ENCODE measurements at places on chromosomes 1 and 21.
A peak's percentile ranks its signal among the peaks of the same experiment; 100 is the strongest.

DNA sequence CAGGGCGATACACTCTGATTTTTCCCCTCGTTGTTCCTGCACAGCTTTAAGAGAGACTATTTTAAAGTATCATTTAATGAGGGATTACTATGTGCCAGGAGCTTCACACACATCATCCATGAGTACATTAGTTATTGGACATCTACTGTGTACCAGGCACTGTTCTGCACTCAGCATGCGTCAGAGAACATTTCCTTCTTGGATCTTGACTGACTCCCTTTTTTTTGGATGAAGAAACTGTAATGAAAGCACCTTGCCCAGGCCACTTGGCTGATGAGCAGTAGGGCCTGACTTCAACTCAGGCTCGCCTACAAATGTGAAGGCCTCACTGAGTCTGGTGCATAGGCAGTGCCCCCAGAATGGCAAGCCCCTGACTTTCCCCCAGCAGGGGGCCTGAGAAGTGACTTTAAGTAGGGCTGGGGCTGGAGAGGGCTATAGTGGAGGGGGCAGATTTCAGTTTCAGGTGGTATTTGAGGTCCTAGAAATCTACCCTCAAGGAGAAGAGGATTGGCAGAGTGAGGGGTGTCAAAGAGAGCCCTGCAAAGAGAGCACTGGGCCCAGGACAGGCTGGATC is 50.0 kb downstream of the PTPRU start:
- DNase-seq = no peak

DNA sequence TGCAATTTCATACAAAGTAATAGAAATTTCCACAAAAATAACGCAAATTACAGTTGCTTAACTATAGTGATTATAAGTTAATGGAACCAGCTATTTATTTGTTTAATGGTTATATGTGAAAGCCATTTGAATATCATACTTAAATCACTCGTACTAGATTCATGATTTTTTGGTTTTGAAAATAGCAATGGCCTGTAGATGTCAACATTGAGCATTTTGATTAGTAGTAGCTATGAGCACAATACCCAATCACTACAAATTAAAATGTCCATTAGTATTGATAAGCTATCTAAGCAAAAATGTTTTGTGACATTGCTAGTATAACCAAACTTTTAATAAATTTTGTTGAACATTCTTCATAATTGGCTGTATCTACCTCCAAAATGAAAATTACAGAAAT is 10.0 kb downstream of the COL24A1 start:
- DNase-seq = no peak

GRCh38 chr21:28516991-28517592 is 475.6 kb downstream of the LTN1 start:
- peak; percentile 13 for DNase-seq

DNA sequence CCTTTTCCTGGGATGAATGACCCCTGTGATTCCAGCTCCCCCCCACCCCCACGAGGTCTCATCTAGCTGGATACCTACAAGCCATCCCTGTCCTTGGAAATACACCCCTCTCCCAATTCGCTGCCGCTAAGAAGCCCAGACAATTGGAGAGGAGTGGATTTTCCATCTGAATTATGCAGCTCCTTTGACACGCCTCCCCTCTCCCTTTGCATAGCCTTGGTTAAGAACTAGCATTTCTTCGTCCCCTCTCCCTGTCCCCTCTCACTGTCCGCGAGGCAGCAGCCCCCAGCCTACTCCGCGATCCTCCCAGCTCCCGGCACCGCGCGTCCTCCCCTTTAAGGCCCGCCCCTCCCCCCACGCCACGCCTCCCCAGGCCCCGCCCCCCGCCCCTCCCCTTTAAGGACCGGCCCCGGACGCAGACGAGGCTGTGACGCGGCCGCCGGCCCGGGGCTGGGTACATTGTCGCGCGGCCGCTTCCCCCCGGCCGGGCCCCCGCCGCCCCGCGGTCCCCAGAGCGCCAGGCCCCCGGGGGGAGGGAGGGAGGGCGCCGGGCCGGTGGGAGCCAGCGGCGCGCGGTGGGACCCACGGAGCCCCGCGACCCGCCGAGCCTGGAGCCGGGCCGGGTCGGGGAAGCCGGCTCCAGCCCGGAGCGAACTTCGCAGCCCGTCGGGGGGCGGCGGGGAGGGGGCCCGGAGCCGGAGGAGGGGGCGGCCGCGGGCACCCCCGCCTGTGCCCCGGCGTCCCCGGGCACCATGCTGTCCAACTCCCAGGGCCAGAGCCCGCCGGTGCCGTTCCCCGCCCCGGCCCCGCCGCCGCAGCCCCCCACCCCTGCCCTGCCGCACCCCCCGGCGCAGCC is at the start of gene MAPKAPK2:
TSS of gene MAPKAPK2 (plus strand) at position 428 of the 856 bp plus-strand sequence. CDS start at position 753, 325 bp downstream.
- DNase-seq = no peak

DNA sequence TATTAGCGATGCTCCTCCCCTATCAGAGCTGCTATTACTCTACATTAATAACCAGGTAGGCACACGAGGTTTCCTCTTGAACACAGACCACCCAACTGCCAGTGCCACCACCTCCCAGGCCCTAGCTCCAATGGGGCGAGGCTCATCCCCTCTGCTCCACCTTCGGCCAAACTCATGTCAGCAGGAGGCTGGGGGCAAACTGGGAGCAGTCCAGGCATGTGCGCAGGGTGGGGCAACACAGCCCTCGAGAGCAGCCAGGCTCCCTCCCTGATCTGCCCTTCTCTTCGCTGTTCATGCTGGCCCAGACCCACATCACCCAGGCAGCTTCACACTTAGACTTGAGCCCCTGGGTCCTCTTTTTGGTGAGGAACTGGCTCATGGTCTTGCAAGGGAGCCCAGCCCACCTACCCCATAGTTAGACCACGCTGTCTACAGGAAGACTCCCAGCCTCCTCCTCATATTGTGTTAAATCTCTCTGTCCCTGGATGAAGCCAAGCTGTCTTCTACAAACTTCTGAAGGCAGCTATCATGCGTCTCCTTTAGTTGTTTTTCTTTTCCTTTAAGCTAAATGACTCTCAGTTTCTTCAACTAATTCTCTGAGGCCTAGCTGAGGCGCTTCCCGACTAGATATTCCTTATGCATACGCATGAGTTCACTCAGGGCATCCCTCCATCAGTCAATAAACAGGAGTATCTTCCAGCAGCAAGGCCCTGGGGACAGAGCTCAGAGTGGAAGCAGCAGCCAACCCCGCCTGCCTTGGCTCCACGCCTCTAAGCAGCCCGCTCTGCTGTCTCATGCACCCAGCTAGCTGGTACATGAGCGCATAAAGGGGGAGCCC is 12.0 kb downstream of the TMEM9 start:
- DNase-seq = no peak

GRCh38 chr1:94790246-94790645 is 29.9 kb upstream of the SLC44A3 start:
- no peak for DNase-seq

- no peak for DNase-seq
Observed at GRCh38 chr1:91684481-91685196, 184.0 kb downstream of the CDC7 start.

- DNase-seq = no peak
Observed at GRCh38 chr1:163035446-163036249, 33.5 kb upstream of the RGS4 start.

GRCh38 chr1:41812051-41812450 is 106.7 kb downstream of the HIVEP3 start:
- DNase-seq = no peak

- DNase-seq = no peak
Observed at GRCh38 chr1:204503913-204504519, 9.4 kb upstream of the PIK3C2B start.

DNA sequence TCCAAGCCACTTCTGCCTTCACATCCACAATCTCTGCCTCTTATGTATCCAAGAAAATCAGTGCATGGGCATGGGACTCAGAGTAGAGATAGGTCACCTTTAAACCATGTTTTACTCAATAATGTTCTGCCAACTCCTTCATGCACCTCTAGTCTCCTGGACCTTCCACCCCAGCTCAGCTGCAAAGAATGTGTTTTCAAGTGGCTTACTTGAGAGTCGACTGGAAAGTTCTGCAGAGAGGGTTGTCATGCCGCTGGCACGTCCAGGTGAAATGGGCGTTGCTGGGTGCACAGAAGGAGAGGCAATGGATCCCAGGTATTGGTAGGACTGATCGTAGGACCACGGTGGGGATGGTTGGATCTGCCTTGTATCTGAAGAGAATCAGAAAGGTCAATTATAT is 130.3 kb downstream of the CLIC6 start:
- DNase-seq = no peak

- no peak for DNase-seq
Observed at GRCh38 chr1:21725748-21726392, 56.7 kb upstream of the RAP1GAP start.

- no peak for DNase-seq
Observed at GRCh38 chr1:171805395-171806115, 24.1 kb downstream of the METTL13 start.

DNA sequence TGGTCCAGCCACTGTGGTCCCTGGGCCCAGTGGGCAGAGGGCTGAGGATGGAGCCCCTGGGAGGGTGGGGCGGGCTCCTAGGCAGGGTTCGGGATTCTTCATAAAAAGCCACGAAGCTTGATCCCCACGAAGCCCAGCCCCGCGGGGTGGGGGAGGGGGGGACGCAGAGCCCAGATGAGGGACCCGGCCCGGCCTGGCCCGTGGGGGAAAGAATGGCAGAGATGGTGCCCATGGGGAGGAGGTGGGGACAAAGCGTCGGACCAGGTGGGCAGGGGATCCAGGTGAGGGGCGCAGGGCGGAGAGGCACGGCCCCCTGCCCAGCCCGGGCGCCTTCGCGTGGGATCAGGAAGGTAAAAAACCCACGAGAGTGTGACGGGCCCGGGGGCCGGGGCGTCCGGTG is 6.0 kb upstream of the SMIM12 start:
- no peak for DNase-seq

GRCh38 chr1:224266915-224267856 is 62.8 kb downstream of the NVL start:
- no peak for DNase-seq

GRCh38 chr1:221543529-221544120 is 198.3 kb downstream of the DUSP10 start:
- no peak for DNase-seq

- DNase-seq = no peak
Observed at GRCh38 chr1:205930799-205931281, 12.4 kb downstream of the SLC26A9 start.

- DNase-seq = no peak
Observed at GRCh38 chr1:236890152-236891056, 95.3 kb downstream of the MTR start.

DNA sequence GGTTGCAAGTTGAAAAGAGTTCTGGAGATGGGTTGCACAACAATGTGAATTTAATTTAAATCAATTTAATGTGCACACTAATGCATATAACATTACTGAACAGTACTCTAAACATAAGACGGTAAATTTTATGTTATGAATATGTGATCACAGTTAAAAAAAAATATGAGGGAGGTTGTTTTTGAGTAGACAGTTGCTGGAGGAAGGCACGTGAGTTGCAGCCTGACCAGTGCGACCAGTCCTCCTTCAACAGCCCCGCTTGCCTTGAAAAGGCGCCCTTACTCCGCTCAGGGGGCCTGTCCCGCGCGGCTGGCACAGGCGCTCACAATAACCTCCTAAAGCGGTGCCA is 322 bp upstream of the OLIG1 start:
- no peak for DNase-seq

DNA sequence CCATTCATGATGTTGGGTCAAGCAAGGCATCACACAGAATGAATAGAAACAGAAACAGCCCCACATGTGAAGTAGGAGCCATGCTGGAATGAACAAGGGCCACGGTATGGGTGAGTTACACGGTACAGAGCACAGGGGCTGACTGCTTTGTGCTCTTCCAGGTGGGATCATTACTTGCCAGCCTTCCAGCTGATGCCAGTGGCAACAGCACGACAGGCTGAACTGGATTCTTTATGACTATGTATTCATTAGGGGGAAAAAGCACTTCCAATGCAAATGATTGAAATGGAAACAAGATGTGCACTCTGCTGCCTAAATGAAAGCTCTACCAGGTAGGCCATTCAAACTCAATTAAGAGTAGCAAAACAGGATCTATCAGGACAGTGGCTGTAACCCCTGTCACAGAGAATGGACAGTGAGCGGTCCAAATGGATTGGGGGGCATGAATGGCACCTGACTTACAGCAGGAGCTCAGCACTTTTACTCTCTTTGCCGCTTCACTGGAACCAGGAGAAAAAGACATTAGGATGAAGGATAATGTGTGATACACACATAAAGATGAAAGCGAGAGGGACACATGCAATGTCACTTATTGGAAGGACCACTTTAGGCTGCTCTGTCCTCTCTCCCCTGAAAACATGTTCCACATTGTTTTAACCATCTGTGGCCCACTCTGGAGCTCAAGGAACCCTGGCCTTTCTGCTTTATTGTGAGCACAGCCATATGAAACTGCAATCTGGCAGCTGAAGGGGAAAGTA is 23.4 kb upstream of the IRF2BP2 start:
- no peak for DNase-seq

DNA sequence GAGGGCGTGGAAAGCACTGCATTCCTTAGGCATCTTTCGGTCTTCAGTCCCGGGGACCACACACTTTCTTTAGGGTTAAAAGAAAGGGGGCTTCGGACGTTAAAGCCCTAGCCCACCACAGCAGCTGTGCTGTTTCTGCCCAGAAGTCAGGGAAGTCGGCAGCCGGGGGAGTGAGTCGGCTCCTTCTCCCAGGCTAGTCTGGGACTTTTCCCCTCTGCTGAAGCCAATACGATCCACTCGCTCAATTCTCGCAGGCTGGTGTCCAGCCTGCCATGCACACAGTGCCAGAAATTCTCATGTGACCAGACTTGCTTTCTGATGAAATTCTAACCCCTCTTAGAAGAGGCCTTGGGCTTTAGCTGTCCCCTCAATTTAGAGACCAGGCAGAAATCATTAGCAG is 67.7 kb downstream of the BCAR3 start:
- no peak for DNase-seq

GRCh38 chr21:33412832-33413519 is 9.8 kb downstream of the IFNGR2 start:
- no peak for DNase-seq

DNA sequence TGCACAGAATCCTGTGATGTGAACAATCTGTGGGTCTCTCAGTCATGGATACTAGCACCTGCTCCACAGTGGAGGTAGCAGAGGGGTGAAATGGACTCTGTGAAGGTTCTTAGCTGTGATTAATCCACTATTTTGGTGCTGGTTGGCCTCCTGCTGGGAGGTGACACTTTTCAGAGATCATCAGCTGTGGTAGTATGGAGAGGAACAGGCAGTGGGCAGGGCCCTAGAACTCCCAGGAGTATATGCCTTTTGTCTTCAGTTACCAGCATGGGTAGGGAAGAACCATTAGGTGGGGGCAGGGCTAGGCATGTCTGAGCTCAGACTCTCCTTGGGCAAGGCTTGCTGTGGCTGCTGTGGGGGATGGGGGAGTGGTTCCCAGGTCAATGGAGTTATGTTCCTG is 54.0 kb upstream of the KCNJ15 start:
- DNase-seq = no peak

All from GM12864 (cell line).